ENCODE measurements at places on chromosomes 4 and X. TPM values are rescaled to one million over a fixed set of nuclear protein-coding genes. Genes with fewer than 3 reads are reported as not detected.
A peak's percentile ranks its signal among the peaks of the same experiment; 100 is the strongest.

The EREG gene
- total RNA-seq: 1.1 TPM

The CD38 gene
- total RNA-seq: 8.5 TPM

The SPANXC gene
- not detected for total RNA-seq

The MBNL3 gene
- 24.3 TPM for total RNA-seq

The NUDT10 gene
- total RNA-seq: not detected

The SMIM10 gene
- 4.1 TPM for total RNA-seq

The GUCY1B1 gene
- 18.1 TPM for total RNA-seq

The RPL9 gene
- 1,277 TPM for total RNA-seq

The HOPX gene
- total RNA-seq: 341 TPM

The ALAS2 gene
- 0.89 TPM for total RNA-seq

The CT83 gene
- not detected for total RNA-seq

GRCh38 chrX:113726009-113726408 lies 857.9 kb upstream of the HTR2C start:
- no peak for DNase-seq

DNA sequence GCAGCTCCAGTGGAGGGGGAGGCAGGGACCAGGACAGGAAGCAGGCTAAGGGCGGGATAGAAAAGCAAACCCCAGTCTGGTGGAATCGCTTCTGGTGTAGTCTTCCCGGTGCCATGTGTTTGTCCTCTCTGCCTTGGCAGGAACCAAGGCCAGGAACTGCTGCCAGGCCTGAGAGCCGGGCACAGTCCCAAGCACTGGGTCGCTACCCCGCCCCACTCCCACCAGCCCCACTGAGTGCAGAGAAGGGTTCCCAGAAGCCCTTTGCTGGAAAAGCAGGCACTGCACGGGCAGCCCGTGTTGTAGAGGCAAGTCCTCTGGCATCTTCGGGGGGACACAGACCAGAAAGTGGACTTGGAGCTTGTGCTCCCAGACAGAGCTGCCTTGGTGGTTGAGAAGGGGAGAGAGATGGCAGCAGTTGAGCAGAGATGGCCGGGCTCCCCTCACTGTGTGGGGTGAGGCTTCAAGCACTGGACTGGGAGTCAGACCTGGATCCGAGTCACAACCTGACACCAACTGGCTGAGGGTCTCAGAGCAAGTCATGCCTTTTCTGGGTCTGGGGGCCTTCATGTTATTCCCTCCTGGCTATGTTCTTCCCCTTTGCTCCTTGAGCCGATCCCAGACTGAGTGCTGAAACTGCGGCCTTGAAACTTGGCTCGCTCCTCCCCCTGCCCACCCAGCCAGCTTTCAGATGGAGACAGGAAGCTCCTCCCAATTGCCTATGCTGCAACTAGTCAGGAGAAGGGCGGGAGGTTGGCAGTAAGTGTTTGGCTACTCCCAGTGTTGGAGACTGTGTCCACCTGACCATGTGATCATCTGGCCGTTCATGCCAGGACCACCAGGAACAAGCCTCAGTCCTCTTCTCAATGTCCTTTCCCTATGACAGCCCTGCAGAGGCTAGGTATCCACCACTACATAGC lies 59.7 kb upstream of the MTM1 start:
- peak; percentile 52 for DNase-seq

DNA sequence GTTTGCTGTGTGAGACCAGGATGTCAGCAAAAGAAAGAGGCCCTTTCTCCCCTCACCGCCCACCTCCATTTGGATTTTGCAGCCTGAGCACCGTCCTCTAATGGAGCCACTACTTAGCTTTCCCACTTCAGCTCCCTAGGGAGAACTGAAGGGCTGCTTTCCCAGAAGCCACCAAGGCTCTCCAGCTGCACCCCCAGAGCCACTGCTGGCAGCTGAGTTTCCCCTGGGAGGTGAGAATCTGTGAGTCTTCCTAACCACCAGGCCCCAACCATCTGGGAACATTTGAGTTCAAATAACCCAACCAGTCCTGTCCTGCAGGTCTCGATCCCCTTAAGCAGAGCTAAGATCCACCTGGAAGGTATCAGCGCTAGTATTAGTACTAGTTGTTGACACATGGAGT lies 173.1 kb upstream of the USP9X start:
- DNase-seq: no peak

GRCh38 chr4:117845270-117845669 lies 189.0 kb upstream of the NDST3 start:
- DNase-seq: no peak

- no peak for DNase-seq
Measured at GRCh38 chr4:1033840-1034551, 22.6 kb downstream of the FGFRL1 start.

DNA sequence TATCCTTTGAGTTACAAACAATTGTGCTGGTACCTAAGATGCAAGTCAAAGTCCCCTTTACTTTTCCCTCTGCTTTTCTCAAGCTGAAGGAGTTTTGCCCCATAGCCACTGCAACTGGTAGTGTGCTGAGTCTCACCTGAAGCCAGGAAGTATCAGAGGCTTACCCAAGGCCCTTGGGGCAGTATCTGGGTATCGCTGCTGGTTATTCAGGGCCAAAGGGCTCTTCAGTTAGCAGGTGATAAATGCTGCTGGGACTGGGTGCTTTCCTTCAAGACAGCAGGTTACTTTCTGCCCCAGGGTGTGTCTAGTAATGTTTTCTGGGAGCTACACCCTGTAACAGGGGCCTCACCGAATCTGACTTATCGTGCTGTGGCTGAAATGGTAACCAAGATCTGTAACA lies 90.4 kb upstream of the SLC6A14 start:
- no peak for DNase-seq

- DNase-seq: no peak
Measured at GRCh38 chr4:183984566-183984965, 79.5 kb downstream of the STOX2 start.

- no peak for DNase-seq
Measured at GRCh38 chr4:101123231-101123630, 224.1 kb downstream of the PPP3CA start.

- no peak for DNase-seq
Measured at GRCh38 chrX:150005027-150005426, 66.7 kb upstream of the EOLA2 start.

GRCh38 chr4:158769175-158769921 lies 522 bp downstream of the FNIP2 start:
- DNase-seq: peak; percentile 64

GRCh38 chr4:83364312-83364711 lies 29.7 kb upstream of the HPSE start:
- no peak for DNase-seq

GRCh38 chrX:24100713-24101112 lies 46.0 kb downstream of the EIF2S3 start:
- no peak for DNase-seq

DNA sequence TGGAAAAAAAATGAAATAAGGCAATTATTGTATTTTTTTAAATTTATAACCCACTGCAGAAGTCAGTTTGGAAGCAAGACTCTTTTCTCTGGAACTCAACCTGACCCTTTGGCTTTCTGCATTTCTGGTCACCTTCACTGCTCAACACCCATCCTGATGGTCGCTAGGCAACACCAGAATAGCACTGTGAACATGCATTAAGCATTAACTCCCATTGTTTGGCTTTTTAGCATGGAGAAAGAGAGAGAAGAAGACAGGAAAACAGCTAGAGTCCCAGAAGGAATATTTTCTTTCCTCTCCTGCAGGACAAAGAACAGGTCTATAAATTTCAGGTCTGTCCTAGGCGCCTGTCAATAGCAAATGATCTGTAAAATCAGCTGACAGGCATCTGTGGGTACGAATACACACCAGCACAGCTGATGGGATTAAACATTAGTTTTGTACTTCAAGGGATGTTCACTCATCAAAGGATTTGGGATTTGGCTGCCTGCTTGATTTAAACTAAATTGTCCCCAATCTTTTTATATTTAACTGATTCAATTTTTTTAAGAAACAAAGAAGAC lies 137.2 kb upstream of the ETNPPL start:
- DNase-seq: no peak

DNA sequence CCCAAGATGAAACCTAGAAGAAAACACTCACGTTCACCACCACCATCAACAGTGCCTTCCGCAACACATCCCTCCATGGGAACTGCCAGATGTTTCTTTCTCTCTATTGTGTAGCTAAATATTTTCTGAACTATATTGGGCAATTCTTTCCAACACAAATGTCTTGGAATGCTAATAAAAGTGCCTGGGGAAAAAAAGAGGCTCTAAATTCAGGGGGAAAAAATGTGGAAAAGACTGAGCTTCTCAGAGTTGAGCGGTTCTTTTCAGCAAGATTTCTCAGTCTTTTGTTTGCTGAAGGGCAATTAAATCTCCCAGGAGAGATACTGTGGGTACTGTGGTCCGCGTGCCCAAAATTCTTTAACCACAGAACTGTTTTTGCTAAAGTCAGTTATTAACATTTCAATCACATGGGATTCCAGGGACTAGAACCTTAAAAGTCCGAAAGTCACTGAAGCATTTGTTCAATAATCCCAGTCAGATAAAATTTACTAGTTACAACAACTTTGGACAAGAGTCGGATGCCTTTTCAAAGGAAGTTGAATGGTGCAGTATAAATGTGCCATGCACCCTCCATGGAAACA lies 51.9 kb upstream of the DHRSX start:
- no peak for DNase-seq

DNA sequence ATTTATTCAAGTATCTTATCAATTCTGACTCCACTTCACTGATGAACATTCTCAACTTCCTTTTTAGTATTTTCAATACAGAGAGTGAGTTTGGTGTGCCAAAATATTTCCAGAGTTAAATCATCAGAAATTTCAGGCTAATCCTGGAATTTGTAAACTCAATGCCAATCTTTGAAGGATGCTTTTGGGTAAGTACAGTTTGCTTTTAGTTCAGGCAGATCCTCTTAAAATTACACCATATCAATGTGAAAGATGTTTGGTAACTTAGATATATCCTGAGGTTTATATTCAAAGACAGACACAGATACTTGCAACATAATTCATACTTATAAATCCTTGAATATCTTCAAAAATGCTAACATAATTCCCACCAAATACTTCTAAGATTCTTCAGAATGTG lies 76.0 kb upstream of the FAM47B start:
- DNase-seq: no peak

DNA sequence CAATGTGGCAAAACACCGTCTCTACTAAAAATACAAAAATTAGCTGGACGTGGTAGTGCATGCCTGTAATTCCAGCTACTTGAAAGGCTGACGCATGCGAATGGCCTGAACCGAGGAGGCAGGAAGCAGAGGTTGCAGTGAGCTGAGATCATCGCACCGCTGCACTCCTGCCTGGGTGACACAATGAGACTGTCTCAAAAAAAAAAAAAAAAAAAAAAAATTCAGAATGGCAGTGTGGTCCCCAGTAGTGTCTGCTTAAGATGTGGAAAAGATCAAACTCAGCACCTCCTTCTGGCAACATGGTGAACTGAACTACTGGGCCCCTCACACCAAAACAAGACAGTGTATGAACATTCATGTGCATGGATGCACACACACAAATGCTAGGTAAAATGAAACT lies 32.2 kb downstream of the SMS start:
- DNase-seq: no peak

DNA sequence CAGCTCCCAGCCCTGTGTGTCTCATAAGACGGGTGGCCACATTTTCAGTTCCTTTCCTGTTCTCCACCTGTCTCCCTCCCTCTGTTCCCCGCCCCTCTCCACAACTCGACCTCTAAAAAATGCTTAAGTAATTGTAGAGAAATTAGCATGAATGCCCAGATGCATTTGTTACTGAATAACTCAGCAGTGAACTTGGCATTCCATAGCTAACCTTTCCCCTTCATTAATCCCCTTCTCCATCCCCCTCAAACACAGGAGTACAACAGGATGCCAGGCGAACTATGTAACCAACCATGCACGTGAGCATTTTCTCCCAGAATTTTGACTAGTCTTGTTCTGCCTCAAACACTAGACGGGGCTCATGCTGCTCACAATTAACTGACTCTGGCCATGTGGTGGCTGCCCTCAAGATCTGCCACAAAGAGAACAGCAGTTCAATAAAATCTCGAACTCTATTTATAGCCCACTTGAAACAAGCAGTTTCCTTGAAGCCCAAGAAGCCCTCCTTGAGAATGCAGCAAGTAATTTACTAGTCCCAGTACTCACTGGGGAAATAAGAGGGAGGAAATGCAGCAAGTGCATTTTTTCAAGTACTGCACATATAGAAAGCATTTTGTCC lies 351.2 kb downstream of the ARHGAP24 start:
- DNase-seq: no peak

DNA sequence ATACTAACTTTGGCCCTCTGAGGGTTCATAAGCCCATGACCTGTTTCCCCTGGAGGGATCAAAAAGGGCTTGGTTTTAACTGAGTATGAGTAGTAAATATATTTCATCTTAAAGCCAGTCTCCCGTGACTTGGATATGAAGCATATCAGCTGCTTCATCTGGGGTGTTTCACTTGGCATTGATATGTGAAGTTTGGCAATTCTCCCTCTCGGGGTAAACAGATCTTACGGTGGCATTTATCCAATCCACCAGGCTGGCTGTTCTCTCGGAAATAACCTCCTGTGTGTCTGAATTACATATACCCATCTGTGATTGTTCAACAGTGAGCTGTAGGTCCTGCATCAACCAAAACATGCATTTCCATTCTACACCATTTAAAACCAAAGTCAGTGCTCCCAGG lies 130.7 kb downstream of the ADAM29 start:
- no peak for DNase-seq

GRCh38 chr4:17155486-17155885 lies 257.0 kb upstream of the LDB2 start:
- no peak for DNase-seq

- peak; percentile 22 for DNase-seq
Measured at GRCh38 chr4:831483-831805, 5.5 kb upstream of the CPLX1 start.

GRCh38 chr4:109703664-109704361 lies 568 bp upstream of the CASP6 start:
- DNase-seq: no peak

DNA sequence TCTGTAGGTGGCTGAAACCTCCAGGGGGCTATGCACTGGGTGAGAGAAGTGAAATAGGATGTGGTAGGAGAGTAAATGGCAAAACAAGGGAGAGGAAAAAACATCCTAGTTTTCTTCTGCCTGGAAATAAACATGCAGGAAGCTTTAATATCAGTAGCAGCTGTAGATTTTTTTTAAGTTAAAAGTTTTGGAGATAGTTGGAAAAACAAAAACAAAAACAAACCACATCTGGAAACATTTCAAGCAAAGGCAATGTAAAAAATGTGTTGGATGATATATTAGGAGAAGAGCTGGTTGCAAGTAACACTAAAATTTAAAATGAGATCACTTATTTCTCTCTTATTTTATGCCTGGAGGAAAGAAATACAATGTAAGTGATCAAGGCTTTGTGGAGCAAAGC lies 388.0 kb downstream of the SPRY1 start:
- no peak for DNase-seq

DNA sequence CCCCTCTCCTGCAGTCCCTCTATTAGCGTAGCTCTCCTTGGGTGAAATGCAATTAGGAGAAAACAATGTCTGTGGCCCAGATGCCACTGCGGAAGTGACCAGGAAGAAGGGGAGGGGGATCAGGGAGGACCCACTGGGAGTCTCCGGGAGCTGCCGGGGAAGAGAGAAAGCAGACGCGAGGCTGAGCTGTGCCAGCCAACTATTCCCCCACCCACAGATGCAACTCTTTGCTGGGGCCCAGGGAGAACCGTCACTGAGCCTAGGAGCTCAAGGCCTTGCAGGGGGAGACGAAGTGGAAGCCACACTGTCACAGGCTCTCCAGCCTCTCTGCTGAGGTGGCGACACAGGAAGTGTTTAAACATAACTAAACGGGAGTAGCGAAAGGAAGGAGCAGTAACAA lies 149.2 kb downstream of the BCOR start:
- DNase-seq: no peak

- DNase-seq: no peak
Measured at GRCh38 chrX:18026166-18026565, 165.1 kb upstream of the RAI2 start.
